SJCRH30 (cell line): ENCODE measurements at places on chromosomes 1 and 21.
A peak's percentile ranks its signal among the peaks of the same experiment; 100 is the strongest.

- DNase-seq: no peak
Measured at GRCh38 chr1:1038694-1039093, 18.8 kb downstream of the AGRN start.

DNA sequence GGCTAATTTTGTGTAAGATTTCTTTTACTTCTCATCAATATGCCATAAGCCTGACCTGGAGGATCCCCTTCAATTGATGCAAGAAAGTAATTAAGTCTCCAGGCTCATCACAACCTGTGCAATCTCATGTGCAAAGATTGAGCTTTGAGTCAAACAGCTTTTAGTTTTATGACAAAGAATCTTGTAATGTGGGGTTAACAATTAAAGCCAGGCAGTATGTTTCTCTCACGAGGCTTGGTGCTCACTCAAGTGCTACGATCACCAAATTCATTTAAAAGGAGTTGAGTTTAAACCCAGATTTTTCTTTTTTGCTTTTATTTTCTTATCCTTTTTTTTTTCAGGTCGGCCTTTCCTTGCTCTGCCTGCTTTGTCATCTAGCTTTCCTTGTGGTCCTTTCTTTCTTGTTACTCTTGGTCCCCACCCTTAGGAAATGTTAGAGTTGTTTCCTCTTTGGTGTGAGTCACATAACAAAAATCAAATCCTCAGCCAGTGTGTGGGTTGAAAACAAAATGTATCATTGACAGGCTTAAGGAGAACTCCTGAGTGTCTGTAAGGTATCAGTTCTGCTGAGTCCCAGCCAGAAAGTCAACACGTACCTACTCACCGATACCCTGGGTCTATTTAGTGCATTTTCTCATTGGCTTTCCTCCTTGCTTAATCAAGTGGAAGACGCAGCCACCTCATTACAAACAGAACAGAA, 1037.2 kb downstream of the ADGRL2 start:
- no peak for DNase-seq

- DNase-seq: no peak
Measured at GRCh38 chr1:156832434-156832833, 15.8 kb upstream of the SH2D2A start.

DNA sequence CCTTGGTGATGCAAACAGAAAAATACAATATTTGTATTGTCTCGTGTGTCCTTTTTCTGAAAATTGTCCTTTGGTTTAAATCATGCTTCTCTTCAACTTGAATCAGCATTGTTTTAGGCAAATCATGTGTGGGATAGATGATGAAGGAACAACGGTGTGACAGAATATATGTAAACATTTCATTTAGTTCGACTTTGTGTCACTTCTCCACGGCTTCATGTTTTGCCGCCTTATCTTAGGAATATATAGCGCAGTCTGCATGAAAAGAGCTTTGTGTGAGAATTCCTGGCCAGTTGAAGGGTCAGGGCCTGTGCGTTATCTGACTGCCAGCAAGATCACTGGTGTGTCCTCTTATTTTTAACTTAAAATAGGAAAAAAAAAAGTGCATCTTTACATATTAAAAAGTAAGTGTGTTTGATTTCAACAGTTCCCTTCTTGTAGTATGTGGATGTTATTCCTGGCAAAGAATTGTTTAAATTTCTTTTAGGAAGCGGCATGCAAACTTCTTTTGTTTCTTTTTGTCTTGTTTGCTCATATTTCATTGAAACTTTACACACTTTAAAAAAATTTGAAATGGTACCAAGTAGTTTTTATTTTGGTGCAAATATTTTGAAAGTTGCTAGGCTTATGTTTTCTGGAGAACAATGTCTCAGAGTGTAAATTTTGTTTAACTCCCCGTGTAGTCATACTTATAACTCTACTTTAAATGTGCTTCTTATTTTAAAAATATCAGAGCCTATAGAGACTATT, 465.2 kb downstream of the USP25 start:
- peak; percentile 63 for DNase-seq

GRCh38 chr1:83827741-83828140, 171.2 kb downstream of the TTLL7 start:
- no peak for DNase-seq

GRCh38 chr1:193388165-193388564, 201.8 kb upstream of the B3GALT2 start:
- no peak for DNase-seq

DNA sequence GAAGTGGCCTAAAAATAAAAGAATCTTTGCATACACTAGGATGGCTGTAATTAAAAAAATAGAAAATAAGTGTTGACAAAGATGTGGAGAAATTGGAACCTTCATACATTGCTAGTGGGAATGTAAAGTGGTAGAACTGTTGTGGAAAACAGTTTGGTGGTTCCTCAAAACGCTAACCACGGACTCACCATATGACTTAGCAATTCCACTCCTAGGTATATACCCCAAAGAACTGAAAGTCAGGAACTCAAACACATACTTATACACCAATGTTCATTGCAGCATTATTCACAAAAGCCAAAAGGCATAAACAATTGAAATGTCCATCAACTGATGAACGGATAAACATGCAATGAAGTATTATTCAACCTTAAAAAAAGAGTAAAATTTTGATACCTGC, 10.8 kb upstream of the HMGCL start:
- DNase-seq: no peak

GRCh38 chr1:48750109-48750508, 26.6 kb downstream of the BEND5 start:
- DNase-seq: no peak

- peak; percentile 88 for DNase-seq
Measured at GRCh38 chr1:150010393-150011115, at the start of gene OTUD7B. Gene OTUD7B (minus strand): TSS chr1:150010726. CDS start chr1:149977510, 33,216 bp downstream.

DNA sequence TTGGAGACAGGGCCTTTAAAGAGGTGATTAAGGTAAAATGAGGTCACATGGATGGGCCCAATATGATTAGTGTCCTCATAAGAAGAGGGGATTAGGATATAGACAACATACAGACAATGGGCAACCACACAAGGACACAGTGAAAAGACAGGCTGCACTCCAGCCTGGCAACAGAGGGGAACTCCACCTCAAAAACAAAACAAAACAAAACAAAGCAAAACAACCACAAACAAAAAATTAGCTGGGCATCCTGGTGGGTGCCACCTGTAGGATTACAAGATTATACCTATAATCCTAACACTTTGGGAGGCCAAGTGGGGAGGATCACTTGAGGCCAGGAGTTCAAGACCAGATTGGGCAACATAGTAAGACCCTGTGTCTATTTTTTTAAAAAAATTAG, 4.8 kb upstream of the MDM4 start:
- no peak for DNase-seq

- DNase-seq: no peak
Measured at GRCh38 chr1:223770621-223771315, 58.4 kb downstream of the CAPN2 start.

DNA sequence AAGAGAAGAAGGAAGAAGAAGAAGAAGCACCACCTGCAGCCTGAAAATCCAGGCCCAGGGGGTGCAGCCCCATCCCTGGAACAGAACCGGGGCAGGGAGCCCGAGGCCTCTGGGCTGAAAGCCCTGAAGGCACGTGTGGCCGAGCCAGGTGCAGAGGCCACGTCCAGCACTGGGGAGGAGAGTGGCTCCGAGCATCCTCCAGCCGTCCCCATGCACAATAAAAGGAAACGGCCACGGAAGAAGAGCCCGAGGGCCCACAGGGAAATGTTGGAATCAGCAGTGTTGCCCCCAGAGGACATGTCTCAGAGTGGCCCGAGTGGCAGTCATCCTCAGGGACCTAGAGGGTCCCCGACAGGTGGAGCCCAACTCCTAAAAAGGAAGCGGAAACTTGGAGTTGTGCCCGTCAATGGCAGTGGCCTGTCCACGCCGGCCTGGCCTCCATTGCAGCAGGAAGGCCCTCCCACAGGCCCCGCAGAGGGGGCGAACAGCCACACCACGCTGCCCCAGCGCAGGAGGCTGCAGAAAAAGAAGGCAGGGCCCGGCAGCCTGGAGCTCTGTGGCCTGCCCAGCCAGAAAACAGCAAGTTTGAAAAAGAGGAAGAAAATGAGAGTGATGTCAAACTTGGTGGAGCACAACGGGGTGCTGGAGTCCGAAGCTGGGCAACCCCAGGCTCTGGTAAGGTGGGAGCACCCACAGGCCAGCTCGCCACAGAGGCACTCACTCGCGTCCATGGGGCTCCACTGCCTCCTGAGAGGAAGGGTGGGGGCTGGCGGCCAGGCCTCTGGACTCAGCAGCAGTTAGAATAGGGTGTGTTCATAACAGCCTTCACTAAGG, 28.4 kb downstream of the RRP1B start:
- no peak for DNase-seq

DNA sequence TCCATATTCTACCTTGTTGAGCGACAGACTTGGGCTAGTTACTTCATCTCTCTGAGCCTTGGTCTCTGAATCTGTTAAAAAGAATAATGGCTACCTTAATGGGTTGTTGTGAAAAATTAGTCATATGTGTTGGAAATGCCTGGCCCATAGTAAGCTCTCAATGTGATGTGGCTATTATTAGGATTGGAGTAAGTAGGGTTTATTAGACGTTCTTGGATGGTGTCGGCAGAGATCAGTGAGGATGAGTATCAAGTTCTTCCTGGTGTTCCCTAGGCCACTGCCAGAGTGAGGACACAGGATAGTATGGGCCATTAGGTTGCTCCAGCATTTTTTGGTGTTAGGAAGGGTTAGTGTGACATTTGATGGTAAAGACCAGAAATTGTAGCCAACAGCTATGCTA, 121.1 kb upstream of the DUSP10 start:
- DNase-seq: no peak

DNA sequence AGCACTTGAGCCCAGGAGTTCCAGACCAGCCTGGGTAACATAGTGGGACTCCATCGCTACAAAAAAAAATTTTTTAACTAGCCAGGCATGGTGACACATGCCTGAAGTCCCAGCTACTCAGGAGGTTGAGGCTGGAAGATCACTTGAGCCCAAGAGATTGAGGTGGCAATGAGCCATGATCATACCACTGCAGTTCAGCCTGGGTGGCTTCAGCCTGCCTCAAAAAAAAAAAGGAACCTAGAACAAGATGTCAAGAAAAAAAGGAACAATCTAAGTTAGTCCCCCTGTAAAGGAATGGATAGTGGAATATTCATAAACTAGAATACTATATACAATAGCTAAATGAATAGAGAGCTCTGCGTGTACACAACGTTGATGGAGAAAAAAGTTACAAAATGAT, 14.4 kb downstream of the NSL1 start:
- no peak for DNase-seq
